Adrenal gland (tissue), 19 donors: ENCODE measurements at places on chromosomes 6 and 20. TPM values are rescaled to one million over a fixed set of nuclear protein-coding genes. Genes with fewer than 3 reads are reported as not detected.

- H3K27ac ChIP-seq, result no peak within 1 kb of the TSS
- H3K4me3 ChIP-seq, result peak within 1 kb of the TSS; percentile 48
- no peaks in the 10 kb centered on the region for H3K4me1 ChIP-seq
- no peaks in the 10 kb centered on the region for H3K36me3 ChIP-seq
- DNase-seq, result no peak
- peaks cover 78% of the 10 kb centered on the region for H3K27me3 ChIP-seq
Observed at GRCh38 chr6:1389369-1390132, at the start of gene FOXF2. Gene FOXF2, plus strand, starts transcription at chr6:1389576. Its CDS starts 372 bp downstream, at chr6:1389948.

SNAP25 gene
- total RNA-seq, result 18.3 TPM

DNA sequence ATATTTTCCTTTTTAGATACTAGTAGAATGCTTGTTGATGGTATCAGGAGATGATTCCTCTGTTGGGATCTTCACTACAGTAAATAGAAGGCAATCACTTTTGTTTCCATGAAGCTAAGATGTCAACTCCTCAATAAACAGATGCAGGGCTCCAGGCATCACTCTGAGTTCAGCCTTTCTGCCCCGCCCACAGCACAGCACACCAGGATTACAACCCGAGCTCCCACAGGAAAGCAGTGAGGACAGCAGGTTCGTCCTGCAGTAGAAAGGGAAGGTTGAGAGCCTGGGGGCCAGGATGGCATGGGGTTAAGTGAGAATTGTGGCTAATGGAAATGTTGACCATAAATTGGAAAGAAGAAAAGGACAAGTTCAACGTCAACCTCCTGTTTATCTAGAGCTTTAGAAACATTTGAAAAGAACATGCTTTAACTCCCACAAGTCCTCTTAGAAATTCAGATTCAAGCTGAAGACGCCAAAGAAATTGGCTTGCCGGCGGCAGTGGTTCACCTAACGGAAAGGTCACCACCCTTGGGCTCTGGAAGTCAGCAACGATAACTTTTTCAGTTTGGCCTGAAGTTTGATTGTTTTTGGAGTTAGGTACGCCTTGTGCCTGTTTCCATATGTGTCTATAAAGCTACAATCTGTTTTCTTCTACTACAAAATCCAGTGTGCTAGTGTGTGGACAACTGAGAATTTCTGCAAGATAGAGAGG is 144.4 kb upstream of the PDE10A start:
- H3K4me1 ChIP-seq, result no peaks in the 10 kb centered on the region
- DNase-seq, result no peak
- no peak overlapping the region for H3K27ac ChIP-seq
- no peaks in the 10 kb centered on the region for H3K27me3 ChIP-seq

- no peak for DNase-seq
- H3K4me3 ChIP-seq, result no peak overlapping the region
- peaks cover 9% of the 10 kb centered on the region for H3K4me1 ChIP-seq
Observed at GRCh38 chr6:28901831-28902230, 22.0 kb downstream of the TRIM27 start.

CLVS2 gene
- not detected for total RNA-seq

DEFB124 gene
- not detected for total RNA-seq

DNA sequence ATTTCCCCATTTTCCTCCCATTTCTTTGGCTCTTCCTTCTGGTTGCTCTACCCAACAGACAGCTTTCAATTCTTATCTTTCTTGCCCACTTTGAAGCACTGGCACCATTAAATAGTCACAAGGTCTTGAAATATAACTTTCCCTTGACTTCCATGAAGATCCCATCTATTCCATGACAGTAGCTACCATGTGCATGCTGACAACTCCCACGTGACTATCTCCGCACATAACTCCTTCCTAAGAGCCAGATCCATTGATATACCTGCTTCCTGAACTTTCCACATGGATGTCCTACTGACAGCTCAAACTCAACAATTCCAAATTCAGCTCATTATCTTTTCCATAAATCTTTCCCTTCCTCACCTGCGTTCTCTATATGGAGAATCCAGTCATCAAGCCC is 101.4 kb downstream of the RIN2 start:
- H3K4me3 ChIP-seq, result no peak overlapping the region
- no peaks in the 10 kb centered on the region for H3K4me1 ChIP-seq
- no peaks in the 10 kb centered on the region for H3K27me3 ChIP-seq
- no peaks in the 10 kb centered on the region for H3K36me3 ChIP-seq
- DNase-seq, result no peak

DNA sequence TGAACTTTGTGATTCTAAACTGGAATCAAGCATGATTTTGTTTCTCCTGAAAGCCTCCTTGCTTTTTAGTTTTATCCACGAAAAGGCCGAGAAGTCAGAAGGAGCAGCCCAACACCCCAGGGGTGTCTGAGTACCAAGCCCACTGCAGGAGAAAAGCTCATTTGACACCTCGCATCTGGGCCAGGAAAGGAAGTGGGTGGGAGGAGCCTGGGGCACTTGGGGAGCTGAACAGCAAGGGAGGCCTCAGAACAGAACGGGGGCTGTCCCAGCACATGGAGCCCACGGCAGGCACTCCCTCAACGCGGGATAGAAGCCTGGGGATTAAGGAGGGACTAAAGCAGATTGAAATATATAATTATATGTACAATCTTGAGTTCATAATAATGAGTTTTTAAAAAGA is 6.6 kb downstream of the KIF25 start:
- no peak for DNase-seq
- H3K27me3 ChIP-seq, result no peaks in the 10 kb centered on the region
- no peaks in the 10 kb centered on the region for H3K36me3 ChIP-seq
- H3K4me1 ChIP-seq, result no peaks in the 10 kb centered on the region
- no peak overlapping the region for H3K4me3 ChIP-seq
- H3K27ac ChIP-seq, result no peak overlapping the region

SEL1L2 gene
- total RNA-seq, result not detected

DNA sequence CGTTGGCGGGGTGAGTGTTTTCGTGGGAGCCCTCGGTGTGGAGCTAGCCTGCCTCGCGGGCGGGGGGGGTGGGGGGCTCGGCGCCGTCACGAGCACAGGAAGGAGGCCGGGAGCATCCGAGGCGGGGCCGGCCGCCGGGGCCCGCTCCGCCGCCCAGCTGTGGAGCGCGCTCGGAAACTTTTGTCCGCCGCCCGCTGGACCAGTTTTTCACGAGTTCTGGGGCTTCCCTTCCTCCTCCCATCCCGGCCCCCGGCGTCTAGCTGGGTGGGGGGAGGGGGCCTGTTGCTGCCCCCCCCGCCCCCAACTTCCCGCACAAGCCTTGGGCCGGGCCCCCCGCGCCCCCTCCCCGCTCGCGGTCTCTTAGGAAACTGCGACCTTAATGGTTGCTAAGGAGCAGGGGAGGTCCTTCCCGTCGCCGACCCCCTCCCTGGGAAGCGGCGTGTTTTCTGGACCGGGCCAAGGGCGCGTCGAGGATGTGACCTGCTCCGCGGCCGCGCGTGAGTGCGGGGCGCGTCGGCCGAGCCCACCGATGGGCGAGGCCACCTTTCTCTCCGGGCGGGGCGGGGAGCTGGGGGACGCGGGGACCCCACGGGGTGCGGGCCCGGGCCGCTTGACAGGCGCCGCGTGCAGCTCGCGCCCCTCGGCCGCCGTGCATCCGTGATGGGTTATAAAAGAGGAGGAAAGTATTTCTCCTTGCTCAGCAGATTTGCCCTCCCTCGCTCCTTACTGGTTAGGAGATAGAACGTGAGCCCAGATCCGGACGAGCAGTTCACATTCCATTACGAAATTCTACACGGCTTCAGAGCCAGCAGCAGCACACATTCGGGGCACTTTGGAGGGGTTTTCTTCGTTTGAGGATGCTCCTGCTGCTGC is 1.4 kb downstream of the RREB1 start:
- H3K27me3 ChIP-seq, result no peaks in the 10 kb centered on the region
- DNase-seq, result peak; percentile 84
- H3K4me1 ChIP-seq, result peaks cover 39% of the 10 kb centered on the region
- peak overlapping the region; percentile 97 for H3K27ac ChIP-seq

- no peaks in the 10 kb centered on the region for H3K27me3 ChIP-seq
- H3K27ac ChIP-seq, result no peak overlapping the region
- no peaks in the 10 kb centered on the region for H3K4me1 ChIP-seq
- H3K36me3 ChIP-seq, result no peaks in the 10 kb centered on the region
Observed at GRCh38 chr6:31568537-31568961, 3.5 kb upstream of the LTA start.

DNA sequence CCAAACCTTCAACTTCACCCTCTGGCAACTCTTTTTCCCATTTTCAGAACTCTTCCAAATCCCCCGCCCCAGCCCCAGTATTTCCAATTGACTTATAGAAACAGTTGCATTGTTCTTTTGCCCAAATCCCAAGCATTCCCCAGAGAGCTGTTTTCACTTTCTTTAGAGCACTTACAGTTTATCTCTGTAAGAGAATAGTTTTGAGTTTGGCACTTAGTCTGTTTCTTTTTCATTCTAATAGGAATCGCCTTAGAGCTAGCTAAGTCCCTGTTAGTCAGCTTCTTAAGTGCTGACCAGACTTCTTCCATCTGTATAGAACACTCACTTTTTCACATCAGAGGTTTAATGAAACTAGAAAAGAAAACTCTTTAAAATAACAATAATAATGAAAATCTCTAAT is 374.2 kb upstream of the FLRT3 start:
- DNase-seq, result no peak
- H3K27ac ChIP-seq, result no peak overlapping the region
- no peaks in the 10 kb centered on the region for H3K4me1 ChIP-seq
- H3K36me3 ChIP-seq, result no peaks in the 10 kb centered on the region
- no peak overlapping the region for H3K4me3 ChIP-seq

GRCh38 chr20:10800288-10800687 is 126.5 kb upstream of the JAG1 start:
- H3K36me3 ChIP-seq, result no peaks in the 10 kb centered on the region
- H3K4me3 ChIP-seq, result no peak overlapping the region
- DNase-seq, result no peak

DNA sequence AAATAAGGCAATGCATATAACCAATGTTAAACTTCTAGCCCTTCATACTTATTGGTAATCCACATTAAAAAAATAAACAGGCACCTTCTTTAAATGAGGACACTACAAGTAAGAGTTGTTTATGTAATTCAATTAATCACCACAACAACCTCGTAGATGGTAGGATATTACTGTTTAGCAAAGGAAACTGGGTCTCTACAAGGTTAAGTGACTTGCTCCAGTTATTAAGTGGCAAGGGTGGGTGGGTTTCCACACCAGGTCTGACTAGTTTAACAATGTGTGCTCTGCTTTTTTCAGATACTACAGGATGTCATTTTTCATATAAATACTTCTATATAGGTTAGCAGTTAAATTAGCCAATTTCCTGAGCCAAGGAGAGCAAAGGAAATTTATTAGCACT is 129.1 kb downstream of the MAN1A1 start:
- H3K4me3 ChIP-seq, result no peak overlapping the region
- H3K4me1 ChIP-seq, result no peaks in the 10 kb centered on the region
- no peaks in the 10 kb centered on the region for H3K36me3 ChIP-seq
- H3K27ac ChIP-seq, result no peak overlapping the region
- no peak for DNase-seq

GRM1 gene
- total RNA-seq, result 0.07 TPM

DNA sequence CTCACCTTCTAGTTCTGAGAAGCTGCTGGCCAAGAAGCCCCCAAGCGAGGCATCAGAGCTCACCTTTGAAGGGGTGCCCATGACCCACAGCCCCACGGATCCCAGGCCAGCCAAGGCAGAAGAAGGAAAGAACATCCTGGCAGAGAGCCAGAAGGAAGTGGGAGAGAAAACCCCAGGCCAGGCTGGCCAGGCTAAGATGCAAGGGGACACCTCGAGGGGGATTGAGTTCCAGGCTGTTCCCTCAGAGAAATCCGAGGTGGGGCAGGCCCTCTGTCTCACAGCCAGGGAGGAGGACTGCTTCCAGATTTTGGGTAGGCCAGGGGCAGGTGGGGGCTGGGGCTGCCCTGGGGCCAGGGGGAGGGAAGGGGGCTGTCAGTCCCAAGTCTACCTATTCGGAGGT is 2.3 kb downstream of the MYLK2 start:
- no peak for DNase-seq
- no peak overlapping the region for H3K4me3 ChIP-seq
- no peak overlapping the region for H3K27ac ChIP-seq
- H3K27me3 ChIP-seq, result no peaks in the 10 kb centered on the region
- H3K4me1 ChIP-seq, result peaks cover 3% of the 10 kb centered on the region

- H3K27me3 ChIP-seq, result no peaks in the 10 kb centered on the region
- no peak overlapping the region for H3K4me3 ChIP-seq
- no peak overlapping the region for H3K27ac ChIP-seq
- peak; percentile 33 for DNase-seq
- peaks cover 3% of the 10 kb centered on the region for H3K4me1 ChIP-seq
Observed at GRCh38 chr6:39882531-39882899, 51.7 kb downstream of the MOCS1 start.

LRFN2 gene
- total RNA-seq, result 0.74 TPM

HRH3 gene
- total RNA-seq, result not detected

TPD52L1 gene
- total RNA-seq, result 37.0 TPM

DNA sequence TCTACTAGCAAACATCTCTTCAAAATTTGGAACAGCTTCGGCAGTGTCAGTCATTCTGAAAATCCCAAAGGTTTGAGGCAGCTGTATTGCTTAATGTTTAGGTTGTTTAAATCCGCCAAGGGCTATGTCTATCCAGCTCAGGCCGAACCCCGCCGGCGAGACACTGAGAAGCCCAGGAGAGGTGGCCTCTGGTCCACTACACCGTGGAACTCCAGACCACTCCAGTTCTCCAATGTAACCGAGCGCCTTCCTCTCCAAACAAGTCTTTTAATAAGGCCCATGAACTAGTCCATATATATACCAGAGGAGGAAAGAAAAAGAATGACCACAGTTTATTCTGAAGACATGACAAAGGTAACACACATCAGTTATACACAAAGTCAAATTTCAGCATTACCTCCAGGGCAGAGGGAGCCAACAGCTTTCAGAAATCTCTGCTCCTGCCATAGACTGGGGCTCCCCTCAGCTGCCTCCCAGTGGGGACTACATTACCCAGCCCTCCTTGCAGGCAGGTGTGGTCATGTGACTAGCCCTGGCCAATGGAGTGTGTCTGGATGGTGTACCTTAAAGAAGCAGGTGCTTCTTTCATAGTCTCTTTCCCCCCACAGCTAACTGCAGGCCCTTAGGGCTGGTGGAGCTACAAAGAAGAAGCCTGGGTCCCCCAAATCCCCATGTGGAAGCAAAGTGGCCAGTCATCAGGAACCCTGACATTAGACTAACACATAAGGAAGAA is at the start of gene RAMACL:
RAMACL (minus strand) TSS at position 255 of the 733 bp plus-strand sequence; CDS start at position 54, 201 bp downstream.
- no peak within 1 kb of the TSS for H3K27ac ChIP-seq
- no peak for DNase-seq
- H3K36me3 ChIP-seq, result no peaks in the 10 kb centered on the region
- no peaks in the 10 kb centered on the region for H3K27me3 ChIP-seq
- H3K4me1 ChIP-seq, result peaks cover 13% of the 10 kb centered on the region
- H3K4me3 ChIP-seq, result no peak within 1 kb of the TSS

FNDC1 gene
- total RNA-seq, result 2.6 TPM

- no peaks in the 10 kb centered on the region for H3K36me3 ChIP-seq
- no peak overlapping the region for H3K4me3 ChIP-seq
- no peak overlapping the region for H3K27ac ChIP-seq
- no peaks in the 10 kb centered on the region for H3K27me3 ChIP-seq
- H3K4me1 ChIP-seq, result no peaks in the 10 kb centered on the region
Observed at GRCh38 chr20:46122071-46122470, 4.0 kb downstream of the CD40 start.

- no peak overlapping the region for H3K27ac ChIP-seq
- H3K27me3 ChIP-seq, result no peaks in the 10 kb centered on the region
- no peaks in the 10 kb centered on the region for H3K4me1 ChIP-seq
Observed at GRCh38 chr6:138291036-138291848, 73.0 kb upstream of the PBOV1 start.

OR2J2 gene
- not detected for total RNA-seq

CGAS gene
- total RNA-seq, result 5.5 TPM
